Esophagus squamous epithelium (tissue), 5 donors: ENCODE measurements at places on chromosomes 6 and 20. TPM values are rescaled to one million over a fixed set of nuclear protein-coding genes. Genes with fewer than 3 reads are reported as not detected.

PAK1IP1 gene
- total RNA-seq: 19.8 TPM

GRCh38 chr6:53306819-53307347 is 41.9 kb downstream of the ELOVL5 start:
- DNase-seq: no peak
- H3K36me3 ChIP-seq: no peaks in the 10 kb centered on the region
- H3K27me3 ChIP-seq: no peaks in the 10 kb centered on the region
- peaks cover 15% of the 10 kb centered on the region for H3K4me1 ChIP-seq

GRCh38 chr20:38061109-38061508 is 27.6 kb downstream of the RPRD1B start:
- H3K4me1 ChIP-seq: no peaks in the 10 kb centered on the region
- H3K4me3 ChIP-seq: no peak overlapping the region
- DNase-seq: no peak
- peaks cover 98% of the 10 kb centered on the region for H3K36me3 ChIP-seq
- H3K27ac ChIP-seq: no peak overlapping the region

PACSIN1 gene
- not detected for total RNA-seq

GRCh38 chr6:82988930-82989351 is 76.7 kb downstream of the UBE3D start:
- no peak for DNase-seq
- no peaks in the 10 kb centered on the region for H3K4me1 ChIP-seq
- no peak overlapping the region for H3K4me3 ChIP-seq
- H3K27ac ChIP-seq: no peak overlapping the region
- no peaks in the 10 kb centered on the region for H3K36me3 ChIP-seq

DNA sequence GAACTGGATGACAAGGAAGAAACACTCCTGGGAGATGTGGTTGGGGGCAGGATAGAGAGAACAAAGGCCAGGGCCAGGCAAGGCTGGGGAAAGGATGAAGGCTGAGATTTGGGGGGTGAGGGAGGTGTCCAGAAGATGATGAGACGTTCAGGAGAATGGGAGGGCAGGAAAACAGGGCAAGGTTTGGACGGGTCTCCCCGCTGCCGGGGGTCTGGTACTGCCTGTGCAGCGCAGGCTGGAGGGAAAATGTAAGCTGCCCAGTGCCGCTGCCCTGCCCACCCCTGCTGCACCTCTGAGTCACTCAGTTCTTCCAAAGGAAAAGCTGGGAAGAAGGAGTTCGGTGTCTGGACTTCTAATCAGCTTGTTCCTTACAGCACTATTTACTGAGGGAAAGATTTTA is 130.9 kb downstream of the DTNBP1 start:
- peaks cover 3% of the 10 kb centered on the region for H3K36me3 ChIP-seq
- H3K4me3 ChIP-seq: no peak overlapping the region
- H3K27me3 ChIP-seq: no peaks in the 10 kb centered on the region
- DNase-seq: no peak
- H3K4me1 ChIP-seq: peaks cover 9% of the 10 kb centered on the region

DNA sequence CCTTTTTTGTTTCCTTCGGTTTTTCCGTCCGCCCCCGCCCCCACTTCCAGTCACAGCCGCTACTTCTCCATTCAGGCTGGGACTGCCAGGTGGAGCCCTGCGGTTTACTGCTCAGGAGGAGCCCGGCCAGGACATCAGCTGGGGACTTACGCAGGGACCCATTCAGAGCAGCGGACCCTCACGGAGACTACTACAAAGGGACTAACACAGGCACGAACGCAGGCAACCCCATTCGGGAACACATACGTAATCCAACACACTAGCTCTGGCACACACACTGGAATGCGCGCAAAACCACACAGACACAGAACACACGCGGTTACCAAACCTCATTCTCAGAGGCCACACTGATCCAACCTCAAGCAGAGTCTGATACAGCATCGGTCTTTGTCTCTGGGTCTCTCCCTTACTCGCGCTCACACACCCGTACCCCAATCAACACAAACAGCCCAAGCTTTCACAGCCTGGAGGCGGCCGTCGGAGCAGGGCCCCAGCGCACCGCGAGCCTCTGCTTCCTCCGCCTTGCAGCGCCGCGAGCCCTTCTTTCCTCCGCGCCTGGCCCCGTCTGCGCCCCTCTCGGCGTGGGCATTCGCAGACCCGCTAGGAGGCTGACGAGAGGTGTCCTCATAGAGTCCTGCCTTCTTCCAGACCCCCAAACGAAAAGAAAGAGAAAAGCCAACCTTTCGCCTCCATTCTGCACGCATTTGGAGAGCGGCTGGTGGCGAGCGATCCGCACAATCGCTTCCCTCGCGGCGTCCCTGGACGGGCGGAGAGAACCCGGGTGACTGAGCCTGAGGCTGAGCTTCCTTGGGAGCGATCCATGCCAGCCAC is 1.1 kb upstream of the SLC32A1 start:
- no peak for DNase-seq
- H3K27me3 ChIP-seq: peaks cover 44% of the 10 kb centered on the region

DNA sequence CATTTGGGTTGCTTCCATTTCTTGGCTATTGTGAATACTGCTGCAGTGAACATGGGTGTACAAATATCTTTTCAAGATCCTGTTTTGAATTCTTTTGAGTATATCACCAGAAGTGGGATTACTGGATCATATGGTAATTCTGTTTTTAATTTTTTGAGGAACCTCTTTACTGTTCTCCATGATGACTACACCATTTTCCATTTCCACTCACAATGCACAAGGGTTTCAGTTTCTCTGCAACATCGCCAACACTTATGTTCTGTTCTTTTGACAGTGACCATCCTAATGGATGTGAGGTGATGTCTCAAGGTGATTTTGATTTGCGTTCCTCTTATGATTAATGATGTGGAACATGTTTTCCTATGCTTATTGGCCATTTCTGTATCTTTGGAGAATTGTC is 214.4 kb upstream of the ZFP64 start:
- H3K27ac ChIP-seq: no peak overlapping the region
- peaks cover 10% of the 10 kb centered on the region for H3K4me1 ChIP-seq
- DNase-seq: no peak
- no peaks in the 10 kb centered on the region for H3K27me3 ChIP-seq

DNA sequence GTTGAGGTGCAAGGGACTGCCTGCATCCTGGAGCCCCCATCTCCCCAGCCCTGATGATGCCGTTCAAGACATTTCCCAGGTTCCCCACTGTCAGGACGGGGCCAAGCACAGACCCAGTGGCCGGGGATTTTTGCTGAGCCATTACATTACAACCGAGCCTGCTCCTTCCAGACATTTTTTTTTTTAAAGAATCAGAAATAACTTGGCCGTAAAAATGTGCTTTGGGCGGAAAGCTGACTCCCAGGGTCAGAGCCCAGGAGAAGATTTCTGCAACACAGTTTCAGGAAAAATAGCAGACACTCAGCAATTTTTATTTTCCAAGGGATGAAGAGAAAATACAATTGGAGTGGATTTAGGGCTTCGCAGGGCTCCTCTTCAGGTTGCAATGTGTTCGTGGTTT is 87.9 kb downstream of the LRFN2 start:
- H3K4me1 ChIP-seq: no peaks in the 10 kb centered on the region
- no peak overlapping the region for H3K4me3 ChIP-seq
- H3K27ac ChIP-seq: no peak overlapping the region
- DNase-seq: no peak
- no peaks in the 10 kb centered on the region for H3K27me3 ChIP-seq
- H3K36me3 ChIP-seq: no peaks in the 10 kb centered on the region
